ENCODE measurements at places on chromosomes 12 and 14.

DNA sequence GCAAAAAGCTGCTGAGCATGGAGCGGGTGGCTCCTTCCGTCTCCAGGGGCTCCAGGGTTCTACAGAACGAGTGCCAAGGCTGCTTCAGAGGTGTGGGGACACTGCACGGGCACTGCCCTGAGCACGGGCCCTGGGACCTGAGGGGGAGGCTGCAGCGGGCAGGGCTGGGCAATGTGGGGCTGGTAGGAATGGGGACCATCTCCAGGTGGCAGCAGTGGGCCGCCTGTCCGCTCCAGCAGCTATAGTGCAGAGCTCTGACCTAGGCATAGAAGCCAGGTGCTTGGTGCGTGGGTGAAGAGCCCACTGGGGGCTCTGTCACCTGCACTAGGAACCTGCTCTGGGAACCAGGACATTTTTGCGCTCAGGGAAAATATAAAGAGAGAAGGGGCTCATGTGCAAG is 22.3 kb downstream of the HDAC7 start:
- no peak for DNase-seq

DNA sequence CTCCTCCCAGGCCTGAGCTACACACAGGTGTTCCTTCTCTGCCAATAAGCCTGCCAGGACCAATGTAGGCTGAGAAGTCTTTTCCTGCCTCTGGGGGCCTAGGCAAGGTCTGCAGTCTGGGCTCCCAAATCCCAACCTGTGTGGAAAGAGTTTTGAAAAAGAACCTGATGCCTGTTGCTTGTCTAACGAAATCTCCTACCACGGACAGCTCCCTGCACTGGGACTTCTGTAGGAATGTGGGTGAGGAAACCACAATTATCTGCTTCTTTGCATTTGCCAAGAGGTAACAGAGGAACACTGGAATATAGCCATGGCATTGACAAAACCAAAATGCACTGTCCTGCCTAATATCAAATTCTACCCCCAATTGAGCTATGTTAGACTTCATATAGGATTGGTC is 877.0 kb upstream of the TMEM132C start:
- peak; percentile 83 for DNase-seq

GRCh38 chr14:22118899-22119477 is 445.4 kb upstream of the OR4E1 start:
- DNase-seq = peak; percentile 14

DNA sequence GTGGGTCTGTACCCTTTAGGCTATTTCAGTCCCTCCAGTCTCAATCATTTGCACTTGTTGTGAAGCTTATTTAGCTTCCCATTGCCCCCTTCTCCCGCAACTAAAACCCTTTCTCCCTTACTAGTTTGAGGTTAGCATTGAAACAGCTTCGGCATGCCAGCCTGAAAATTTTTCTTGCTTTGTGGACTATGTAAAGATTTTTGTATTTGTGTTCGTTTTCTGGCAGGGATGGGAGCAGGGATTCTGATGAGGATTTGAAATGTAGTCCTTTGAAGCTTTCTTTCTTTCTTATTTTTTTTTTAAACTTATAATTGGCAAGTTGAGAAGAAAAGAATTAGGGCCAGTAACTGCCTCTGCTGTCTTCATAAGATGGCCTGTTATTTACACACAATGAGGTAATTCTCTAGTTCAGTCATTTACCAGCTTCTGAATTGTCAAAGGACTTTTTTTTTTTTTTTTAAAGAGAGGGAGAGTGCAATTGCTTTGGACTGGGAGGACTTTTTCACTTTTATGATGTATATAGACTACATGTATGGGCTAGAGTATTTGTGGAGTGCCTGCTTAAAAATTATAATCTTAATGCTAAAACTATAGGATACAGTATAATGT is 29.0 kb downstream of the PALS1 start:
- no peak for DNase-seq
